ENCODE measurements at places on chromosomes 3 and 15.

DNA sequence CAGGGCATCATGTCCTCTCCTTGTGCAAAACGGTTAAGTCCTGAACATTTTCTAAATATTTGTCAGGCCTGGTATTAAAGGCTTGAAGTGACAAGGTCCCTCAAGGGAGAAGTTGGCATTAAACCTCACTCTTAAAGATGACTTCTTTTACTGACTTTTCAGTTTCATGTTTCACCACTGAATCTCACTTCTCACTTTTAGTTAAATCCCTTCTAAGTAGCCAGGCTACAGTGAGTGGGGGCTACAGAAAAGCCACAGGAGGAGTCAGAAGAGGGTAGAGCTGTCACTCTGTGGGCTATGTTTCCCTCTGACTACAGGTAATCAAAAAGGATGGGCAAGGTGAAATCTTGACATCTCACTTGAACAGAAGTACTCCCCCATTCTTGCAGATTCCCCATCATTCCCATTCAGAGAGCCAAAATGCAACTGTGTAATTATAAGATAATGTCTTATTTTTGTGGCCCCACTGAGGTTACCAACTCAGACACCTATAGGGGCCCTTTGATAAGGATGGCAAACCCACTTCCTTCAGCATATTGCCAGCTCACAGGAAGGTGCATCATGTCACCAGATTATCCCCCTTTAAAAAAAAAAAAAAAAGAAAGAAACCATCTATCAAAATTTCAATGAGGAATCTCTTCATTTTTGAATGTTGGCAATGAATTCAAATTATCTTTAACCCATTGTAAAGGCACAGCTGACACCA, 790.1 kb upstream of the CFAP20DC start:
- DNase-seq, result no peak

GRCh38 chr15:88202231-88202630, 54.3 kb downstream of the NTRK3 start:
- DNase-seq, result no peak

GRCh38 chr15:42450425-42450790, 40.5 kb downstream of the ZNF106 start:
- DNase-seq, result no peak

- peak; percentile 68 for DNase-seq
These were observed 543 bp downstream of the MEF2A start for GRCh38 chr15:99566157-99566897.

- no peak for DNase-seq
These were observed 201.3 kb upstream of the LRIG1 start for GRCh38 chr3:66702126-66702525.

DNA sequence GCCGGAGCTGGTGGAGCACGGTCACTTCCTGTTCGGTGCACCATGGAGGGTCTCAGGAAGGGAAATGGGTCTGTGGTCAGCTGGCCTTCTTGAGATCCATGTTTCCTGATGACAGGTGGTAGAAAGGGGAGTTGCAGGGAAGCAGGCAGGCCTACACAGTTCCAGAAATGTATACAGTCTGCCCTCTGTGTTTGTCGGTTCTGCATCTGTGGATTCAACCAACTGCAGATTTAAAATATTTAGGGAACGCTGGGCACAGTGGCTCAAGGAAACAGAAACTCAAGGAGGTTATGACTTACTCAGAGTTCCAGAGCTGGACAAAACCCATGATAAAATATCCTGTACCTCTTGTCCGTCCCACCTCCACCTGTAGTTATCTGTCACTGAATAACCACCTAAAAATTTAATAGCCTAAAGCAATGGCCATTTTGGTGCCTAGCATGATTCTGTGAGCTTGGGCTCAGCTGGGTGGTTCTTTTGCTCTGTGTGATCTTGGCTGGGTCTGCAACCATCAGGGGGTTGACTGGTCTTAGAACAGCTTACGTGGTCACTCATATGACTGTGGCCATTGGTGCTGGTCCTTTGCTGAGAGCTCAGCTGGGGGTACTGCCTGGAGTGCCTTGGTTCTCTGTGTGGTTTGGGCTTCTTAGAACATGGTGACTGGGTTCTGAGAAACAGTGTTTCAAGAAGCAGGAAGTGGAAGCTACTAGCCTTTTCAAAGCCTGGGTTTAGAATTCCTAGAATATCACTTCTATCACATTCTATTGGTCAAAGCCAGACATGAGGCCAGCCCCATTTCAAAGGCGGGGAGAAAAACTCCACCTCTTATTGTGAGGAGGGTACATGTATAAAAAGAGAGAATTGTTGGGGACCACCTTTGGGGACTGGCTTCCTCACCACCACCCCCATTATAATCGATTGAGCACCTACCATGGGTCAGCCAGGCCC, 239.7 kb upstream of the BHLHE40 start:
- DNase-seq, result no peak

GRCh38 chr15:97921296-97921865, 39.1 kb upstream of the ARRDC4 start:
- DNase-seq, result no peak

DNA sequence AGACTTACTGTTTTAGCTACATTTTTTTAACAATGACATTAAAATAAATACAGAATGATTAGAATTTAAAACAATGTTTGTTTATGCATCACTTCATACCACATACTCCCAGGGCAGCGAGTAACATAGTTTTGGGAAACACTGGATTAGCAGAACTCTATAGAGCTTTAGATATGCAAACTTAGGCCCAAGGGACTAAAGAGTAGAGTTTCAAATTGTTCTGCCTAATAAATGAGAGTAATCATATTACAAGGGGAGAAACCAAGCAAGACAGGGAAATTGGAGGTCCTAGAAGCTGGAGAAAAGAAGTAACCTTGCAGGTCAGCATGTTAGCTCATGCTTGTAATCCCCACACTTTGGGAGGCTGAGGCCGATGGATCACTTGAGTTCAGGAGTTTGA, 3.6 kb upstream of the DAZL start:
- DNase-seq, result no peak
